ENCODE measurements at places on chromosomes 12 and 14.
A peak's percentile ranks its signal among the peaks of the same experiment; 100 is the strongest.

DNA sequence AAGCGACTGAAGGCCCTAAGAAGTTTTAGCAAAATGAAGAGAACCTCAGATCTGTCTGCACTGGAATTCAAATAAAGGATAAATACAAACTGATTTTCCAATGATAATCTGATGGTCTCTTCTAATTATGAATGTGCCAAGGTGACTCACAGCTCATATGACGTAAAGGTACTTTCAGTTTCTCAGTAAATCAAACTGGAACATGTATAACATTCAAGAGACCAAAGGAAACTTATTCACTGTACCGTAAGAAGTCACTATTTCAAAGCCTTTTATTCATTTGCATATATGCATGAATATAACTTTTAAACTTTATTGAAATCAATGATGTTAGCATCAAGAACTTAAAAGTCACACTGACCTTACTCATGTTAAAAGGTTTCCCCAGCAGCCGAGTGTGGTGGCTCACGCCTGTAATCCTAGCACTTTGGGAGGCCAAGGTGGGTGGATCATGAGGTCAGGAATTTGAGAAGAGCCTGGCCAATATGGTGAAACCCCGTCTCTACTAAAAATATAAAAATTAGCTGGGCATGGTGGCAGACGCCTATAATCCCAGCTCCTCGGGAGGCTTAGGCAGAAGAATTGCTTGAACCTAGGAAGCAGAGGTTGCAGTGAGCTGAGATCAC lies 52.2 kb downstream of the ATXN2 start:
- peak; percentile 57 for DNase-seq

GRCh38 chr12:32505067-32505945 lies 105.9 kb downstream of the FGD4 start:
- DNase-seq, result no peak

DNA sequence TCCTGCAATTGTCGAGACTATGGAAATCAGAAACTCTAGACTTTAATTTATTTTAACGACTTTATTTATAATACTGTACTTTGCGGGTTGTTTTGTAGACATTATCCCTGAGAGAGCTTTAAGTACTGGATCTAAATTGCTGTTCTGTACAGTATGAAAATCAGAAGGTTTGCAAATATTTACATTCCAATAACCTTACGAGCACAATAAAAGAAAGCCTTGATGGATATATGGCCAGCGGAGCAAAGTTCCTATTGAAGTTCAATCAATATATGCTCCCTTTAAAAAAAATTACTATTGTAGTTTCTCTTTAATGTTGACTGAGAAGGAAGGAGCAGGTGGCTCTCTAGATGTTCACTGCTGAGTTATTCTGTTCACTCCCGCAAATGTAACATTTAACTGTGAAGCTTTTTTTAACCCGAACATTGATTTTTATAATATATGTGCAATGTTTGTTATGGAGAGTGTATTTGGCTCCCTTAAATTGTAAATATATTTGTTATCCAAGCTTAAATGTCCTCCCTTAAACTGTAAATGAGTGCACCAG lies 235.3 kb downstream of the PLCZ1 start:
- no peak for DNase-seq

- DNase-seq, result no peak
Observed at GRCh38 chr12:30913323-30913722, 13.2 kb upstream of the TSPAN11 start.

DNA sequence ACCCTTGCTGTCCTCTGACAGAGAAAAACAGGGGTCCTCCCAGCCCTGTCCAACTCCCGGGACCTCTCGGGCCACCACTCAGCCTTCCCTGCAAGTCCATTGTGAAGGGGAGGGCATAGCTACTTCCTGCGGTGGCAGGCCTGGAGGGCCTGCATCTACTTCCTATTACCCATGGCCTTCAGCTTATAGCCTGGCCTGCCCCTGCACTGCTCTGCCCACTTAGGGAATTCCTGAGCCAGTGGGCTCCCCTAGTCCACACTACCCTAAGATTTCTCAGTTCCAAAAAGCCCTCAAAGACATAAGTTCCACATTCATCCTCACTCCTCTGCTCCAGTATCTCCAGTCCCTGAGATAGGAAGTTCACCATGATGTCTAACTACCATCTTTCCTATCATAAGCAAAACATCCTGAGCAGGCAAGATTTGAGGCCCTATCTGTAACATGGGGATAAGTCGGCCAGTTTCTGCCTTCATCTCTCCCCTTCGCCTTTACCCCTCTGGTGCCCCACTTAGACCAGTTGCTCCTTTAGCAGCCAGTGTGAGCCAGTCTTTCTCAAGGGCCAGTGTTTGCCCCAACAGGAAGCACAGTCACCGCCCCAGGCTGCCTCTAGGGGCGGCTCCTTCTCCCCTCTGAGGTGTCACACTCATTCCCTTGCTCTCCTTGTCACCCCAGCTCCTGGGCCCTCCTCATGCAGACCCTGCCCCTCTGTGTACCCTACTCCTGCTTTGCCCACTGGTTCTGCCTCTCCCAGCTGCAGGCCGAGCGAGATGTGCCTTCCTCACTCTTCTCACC lies 10.9 kb downstream of the HDAC7 start:
- no peak for DNase-seq

- no peak for DNase-seq
Observed at GRCh38 chr14:24268225-24268624, 3.2 kb downstream of the RABGGTA start.

DNA sequence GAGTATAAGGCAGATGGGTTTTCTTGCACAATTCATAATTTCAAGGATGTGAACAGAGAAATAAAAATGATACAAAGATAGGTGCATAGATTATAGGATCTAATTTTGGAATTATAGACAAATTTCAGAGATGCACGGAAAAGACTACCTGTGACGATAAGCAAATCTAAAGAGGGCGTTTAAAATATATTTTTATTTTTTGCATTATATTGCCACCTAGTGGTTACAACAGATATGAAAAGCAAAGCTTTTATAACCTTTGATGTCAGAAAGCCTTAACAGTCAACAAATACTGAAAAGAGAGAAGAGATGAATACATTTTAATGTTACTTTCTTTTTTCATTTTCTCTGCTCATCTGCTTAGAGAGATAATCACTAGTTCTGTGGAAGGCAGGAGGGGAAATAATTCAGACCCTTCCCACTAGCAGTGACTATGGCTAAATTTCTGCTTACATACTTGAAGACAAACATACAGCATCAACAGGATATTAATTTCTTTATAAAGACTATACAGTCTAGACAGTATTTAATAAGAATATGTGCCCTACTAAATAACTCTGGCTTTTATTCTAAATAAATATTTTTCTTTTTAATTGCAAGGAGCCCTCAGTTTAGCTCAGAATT lies 46.3 kb downstream of the NTS start:
- DNase-seq, result peak; percentile 45

DNA sequence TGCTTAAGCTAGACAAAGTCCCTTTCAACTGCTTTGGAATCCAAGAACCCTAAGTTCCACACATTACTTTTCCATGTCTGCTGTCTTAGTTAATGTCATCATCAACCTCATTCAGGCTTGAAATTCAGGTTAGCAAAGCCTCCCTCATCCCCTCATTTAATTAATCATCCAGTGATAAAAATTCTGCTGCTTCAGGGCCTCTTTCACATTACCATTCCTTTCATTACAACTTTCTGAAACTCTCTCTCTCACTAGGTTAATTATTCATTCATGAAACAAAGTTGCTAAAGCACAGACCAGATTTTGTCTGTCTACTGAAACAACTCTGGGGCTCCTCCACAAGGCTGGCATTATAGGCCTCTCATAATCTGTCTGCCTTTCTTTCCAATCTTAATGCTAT lies 9.4 kb upstream of the VTI1B start:
- DNase-seq, result no peak

GRCh38 chr12:125852116-125852515 lies 786.9 kb downstream of the AACS start:
- DNase-seq, result no peak

GRCh38 chr14:56342494-56342942 lies 224.3 kb downstream of the PELI2 start:
- DNase-seq, result peak; percentile 81

DNA sequence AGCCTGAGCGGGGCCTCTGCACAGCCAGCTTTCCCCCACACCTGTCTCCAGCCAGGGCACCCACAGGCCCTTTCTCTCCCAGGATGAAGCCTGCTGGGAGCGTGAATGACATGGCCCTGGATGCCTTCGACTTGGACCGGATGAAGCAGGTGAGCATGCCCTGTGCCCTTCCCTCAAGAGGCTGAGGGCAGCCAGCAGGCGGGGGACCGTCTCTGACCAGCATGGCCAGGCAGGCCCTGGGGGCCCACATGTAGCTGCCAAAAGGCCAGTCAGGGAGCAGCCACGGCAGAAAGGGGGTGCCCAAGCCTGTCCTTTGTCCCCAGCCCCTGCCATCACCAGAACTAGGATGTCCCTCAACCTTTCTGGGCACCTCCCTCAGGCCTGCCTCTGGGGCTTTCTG lies 18.3 kb downstream of the DEGS2 start:
- no peak for DNase-seq

- peak; percentile 35 for DNase-seq
Observed at GRCh38 chr12:2229661-2230539, 177.1 kb downstream of the CACNA1C start.

- no peak for DNase-seq
Observed at GRCh38 chr14:49942090-49942489, 49.2 kb downstream of the ARF6 start.

DNA sequence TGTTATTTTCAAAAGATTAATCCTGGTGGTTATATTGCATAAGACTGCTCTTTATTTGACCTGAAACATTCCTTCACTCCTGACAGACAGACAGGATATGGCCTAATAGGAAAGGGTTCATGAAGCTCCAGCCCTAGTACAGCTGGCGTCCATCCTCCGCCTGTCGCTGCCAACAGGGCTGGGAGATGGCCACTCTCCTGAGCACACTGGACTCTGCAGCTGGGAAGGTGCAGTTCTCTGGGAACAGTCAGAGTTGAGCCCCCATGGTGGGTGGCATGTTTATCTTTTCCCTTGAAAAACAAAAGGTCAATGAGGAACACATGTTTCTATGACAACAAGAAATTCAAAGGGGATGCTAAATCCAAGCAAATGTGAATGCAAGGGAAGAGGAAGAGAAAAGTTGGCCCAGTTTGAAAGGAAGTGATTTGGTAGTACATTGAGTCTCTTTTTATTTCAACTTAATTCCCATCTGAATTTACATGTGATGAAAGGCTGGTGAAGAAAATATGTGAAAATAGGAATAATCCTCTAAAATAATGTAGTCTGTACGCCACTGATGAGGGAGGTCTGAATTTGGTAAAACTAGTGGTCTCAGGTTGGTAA lies 89.9 kb upstream of the DCN start:
- peak; percentile 96 for DNase-seq

DNA sequence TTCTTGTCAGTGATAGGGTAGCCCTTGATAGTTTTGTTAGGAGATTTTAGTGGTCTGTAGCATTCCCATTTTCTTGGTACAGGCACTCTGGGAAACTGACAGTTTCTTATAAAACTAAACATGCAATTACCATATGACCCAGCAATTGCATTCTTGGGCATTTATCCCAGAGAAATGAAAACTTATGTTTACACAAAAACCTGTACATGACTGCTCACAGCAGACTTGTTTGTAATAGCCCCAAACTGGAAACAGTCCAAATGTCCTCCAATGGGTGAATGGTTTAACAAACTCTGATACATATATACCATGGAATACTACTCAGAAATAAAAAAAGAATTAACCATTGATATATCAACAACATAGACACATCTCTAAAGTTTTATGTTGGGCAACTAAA lies 75.5 kb downstream of the BORCS5 start:
- peak; percentile 92 for DNase-seq

DNA sequence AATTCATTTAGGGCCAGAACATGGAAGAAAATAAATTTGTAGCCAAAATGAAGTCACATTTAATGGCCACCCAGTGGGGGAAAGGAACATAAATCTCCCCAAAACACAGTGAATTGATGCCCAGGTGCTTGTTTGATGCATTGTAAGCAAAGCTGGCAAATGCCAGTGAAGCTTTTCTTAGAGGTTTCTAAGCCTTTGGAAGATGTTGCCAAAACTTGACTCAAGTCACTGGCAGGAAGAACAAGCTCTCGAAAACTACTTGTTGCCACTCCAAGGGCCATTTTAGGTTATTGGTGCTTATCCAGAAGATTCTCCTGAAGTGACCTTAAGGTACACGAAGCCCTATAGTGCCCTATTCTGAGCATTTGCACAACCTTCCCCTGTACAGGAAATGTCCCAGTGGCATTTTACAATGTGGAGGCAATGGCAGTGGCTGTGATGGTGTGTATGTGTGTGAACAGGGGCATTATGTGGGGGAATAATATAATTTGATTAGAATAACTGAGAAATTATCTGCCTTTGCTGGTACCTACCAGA lies 89.5 kb upstream of the NOVA1 start:
- DNase-seq, result no peak

DNA sequence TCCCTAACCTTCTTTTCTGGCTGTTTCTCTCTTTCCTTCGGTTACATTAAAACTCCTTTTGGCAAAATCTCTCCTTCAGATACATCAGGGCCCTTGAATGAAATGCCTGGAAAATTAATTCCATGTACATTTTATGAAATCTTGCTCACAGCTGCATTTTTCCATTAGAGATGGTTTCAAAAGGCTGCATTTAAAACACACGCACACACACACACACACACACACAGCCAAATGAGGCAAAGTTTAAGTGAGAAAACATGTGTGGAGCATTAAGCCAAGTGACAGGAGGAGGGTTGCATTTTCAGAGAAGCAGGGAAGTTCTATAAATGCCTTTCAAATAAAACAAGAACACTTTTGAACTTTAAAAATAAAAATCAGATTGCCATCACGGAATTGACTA lies 216.4 kb downstream of the LRIG3 start:
- DNase-seq, result peak; percentile 13

GRCh38 chr12:40801861-40802260 lies 109.6 kb downstream of the CNTN1 start:
- no peak for DNase-seq

DNA sequence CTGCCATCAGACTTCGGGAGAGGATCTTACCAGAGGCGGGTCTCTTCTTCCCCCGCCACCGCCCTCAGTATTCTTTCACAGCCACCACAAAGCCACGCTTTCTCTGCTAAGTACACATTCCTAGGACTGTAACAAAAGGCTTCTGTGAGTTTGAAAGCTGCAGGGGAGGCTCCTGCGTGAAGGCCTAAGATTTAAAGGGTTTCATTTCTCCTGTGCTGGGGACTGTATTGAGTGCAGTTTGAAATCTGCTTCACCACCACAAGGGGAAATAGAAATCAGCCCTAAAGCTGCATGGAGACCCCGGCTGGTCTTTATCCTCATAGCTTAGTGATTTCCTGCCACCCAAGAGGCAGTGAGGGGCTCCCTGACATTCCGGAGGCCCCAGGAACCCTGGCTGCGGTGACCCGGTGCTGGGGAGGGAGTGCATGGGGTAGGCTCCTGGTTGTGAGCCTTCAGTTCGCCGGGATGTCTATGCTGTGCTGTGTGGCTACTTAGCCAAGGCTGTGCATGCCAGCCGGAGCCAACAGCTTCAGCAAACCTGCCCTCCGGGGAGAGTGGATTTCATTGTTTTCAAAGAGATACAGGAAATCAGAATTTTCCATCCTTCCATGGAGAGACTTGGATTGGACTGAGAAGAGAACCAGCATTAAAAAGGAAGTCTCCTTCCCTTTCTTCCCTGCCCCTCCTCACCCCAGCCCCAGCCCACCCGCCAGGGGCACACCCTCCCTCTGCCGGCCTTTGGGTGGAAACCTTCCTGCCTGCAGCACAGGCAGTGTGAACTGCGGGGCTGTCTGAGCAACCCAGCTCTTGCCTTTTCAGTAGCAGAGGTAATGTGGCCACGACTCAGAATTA lies 163.3 kb downstream of the ETV6 start:
- DNase-seq, result peak; percentile 59

GRCh38 chr12:73210548-73211204 lies 938.5 kb downstream of the TRHDE start:
- DNase-seq, result no peak
